ENCODE measurements at places on chromosomes 2 and 18. TPM values are rescaled to one million over a fixed set of nuclear protein-coding genes. Genes with fewer than 3 reads are reported as not detected.

The CRYGD gene
- not detected for total RNA-seq

The REG3A gene
- total RNA-seq, result 3.3 TPM

The MALL gene
- total RNA-seq, result 20.8 TPM

The RNU2-63P gene
- 7.5 TPM for total RNA-seq

The MROH2A gene
- not detected for total RNA-seq

The ARHGAP28 gene
- 9.1 TPM for total RNA-seq

The APCDD1 gene
- 232 TPM for total RNA-seq

The UBXN2A gene
- total RNA-seq, result 21.7 TPM

The CTNNA2 gene
- not detected for total RNA-seq

The LOXHD1 gene
- 2.3 TPM for total RNA-seq

The ABHD1 gene
- total RNA-seq, result not detected

The AKAIN1 gene
- not detected for total RNA-seq

The LAMA1 gene
- total RNA-seq, result 7.9 TPM

The STAM2 gene
- total RNA-seq, result 31.4 TPM

The LIMS3 gene
- total RNA-seq, result 9.7 TPM

The RTKN gene
- total RNA-seq, result 11.3 TPM

The CHRND gene
- total RNA-seq, result not detected

The TMEM17 gene
- 1.4 TPM for total RNA-seq

The HS6ST1 gene
- 38.4 TPM for total RNA-seq

The C2orf78 gene
- total RNA-seq, result not detected

The SLC4A1AP gene
- 18.0 TPM for total RNA-seq

The DSG4 gene
- total RNA-seq, result not detected
